ENCODE measurements at places on chromosomes 16 and 17.
A peak's percentile ranks its signal among the peaks of the same experiment; 100 is the strongest.

GRCh38 chr17:38674749-38675615, at the start of gene EPOP:
EPOP (minus strand) TSS chr17:38674957; CDS start chr17:38674495, 462 bp downstream.
- peak; percentile 81 for DNase-seq

GRCh38 chr16:55016515-55016914, 85.8 kb downstream of the IRX5 start:
- DNase-seq = no peak

DNA sequence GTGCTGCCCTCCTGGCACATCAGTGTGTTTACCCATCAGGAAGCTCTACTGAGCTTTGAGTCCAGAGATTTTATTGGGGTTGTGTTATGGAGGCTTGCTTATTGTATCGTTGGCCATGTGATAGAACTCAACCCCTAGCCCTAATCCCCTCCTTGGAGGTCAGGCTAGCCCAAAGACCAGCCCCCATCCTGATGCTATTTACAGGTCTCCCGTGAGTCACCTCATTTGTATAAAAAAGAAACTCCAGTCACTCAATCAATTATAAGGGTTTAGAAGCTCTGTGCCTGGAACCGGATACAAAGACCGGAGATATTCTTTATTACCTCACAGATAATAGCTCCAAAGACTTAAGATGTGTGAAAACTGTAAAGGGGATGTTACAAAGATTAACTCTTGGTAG, 405.9 kb downstream of the CNTNAP4 start:
- DNase-seq = no peak

DNA sequence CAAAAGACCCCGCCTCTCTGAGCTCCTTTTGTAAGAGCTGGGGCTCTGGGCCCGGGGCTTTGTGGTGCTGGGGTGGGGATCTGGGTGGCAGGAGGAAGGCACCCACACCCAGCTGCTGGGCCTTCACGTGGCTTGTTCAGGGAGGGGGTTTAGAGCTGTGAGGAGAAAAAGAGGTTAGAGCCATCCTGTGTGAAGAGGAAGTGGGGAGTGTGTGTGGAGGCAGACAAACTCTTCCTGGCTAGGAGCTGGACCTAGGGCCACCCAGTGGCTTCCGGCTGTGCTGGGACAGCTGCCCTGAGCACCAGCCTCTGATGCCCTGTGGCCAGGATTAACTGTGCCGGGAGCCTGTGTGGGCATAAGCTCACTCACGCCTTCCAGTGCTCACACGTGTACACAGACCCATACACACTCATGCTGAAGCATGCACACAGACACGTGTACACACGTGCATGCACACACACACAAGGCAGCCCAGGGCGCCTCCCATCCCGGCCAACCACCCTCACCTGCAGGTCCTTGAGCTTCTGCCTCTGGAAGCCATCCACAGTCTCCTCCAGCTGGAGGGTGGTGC, 7.4 kb downstream of the CIBAR2 start:
- DNase-seq = no peak

- DNase-seq = peak; percentile 47
These were observed 4.0 kb upstream of the RPL38 start for GRCh38 chr17:74199306-74200092.

GRCh38 chr16:77206533-77206932, 7.3 kb downstream of the SYCE1L start:
- no peak for DNase-seq

- no peak for DNase-seq
These were observed 16.0 kb downstream of the SMIM36 start for GRCh38 chr17:55495239-55495638.

DNA sequence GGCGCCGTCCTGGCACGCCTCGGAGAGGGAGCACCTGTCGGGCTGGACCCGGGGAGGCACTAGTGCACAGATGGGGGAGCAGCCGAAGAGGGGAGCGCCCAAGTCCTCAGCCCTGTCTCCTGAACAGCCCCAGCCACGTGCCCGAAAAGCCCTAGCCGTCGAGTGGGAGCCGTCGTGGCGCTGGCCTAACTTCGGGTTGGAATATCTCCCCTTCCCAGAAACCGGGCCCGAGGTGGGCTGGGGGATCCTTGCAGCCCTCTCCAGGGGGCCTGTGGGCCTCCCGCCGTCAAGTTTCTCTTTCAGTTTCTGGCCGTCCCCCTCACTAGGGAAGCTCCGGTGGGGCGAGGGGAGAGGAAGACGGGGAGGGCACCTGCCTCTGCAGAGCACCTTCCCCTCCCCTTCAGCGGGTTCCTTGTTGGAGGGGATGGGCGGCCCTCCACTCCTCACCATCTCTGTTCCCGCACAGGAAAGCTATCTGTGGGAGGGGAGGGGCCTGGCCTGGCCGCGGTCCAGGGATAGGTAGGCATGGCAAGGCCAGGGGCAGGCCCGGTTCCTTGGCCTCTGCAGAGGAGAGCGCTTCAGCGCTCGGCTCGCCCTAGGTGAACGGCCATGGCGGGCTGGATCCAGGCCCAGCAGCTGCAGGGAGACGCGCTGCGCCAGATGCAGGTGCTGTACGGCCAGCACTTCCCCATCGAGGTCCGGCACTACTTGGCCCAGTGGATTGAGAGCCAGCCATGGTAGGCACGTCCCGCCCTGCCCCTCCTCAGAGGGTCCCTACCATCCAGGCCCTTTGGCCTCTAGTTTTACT, 709 bp downstream of the STAT5A start:
- no peak for DNase-seq

GRCh38 chr17:65892912-65893377, 299.0 kb downstream of the CEP112 start:
- no peak for DNase-seq

DNA sequence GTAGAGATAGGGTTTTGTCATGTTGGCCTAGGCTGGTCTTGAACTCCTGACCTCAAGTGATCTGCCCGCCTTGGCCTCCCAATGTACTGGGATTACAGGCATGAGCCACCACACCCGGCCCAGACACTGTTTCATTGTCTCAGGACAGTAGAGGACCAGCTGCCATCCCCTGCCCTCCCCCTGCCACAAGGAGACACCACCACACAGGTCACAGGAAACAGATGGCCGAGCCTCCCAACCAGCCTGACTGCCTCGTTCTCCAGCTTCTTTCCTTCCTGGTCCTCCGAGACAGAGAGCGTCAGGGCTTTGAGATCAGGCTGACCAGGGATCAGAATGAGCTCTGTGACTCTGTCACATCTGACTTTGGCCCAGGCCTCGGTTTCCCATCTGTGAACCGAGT, 20.8 kb upstream of the RNPS1 start:
- DNase-seq = no peak

- no peak for DNase-seq
These were observed 6.4 kb downstream of the HLF start for GRCh38 chr17:55271223-55271571.

GRCh38 chr17:1096215-1096614, 83.6 kb downstream of the ABR start:
- DNase-seq = no peak

DNA sequence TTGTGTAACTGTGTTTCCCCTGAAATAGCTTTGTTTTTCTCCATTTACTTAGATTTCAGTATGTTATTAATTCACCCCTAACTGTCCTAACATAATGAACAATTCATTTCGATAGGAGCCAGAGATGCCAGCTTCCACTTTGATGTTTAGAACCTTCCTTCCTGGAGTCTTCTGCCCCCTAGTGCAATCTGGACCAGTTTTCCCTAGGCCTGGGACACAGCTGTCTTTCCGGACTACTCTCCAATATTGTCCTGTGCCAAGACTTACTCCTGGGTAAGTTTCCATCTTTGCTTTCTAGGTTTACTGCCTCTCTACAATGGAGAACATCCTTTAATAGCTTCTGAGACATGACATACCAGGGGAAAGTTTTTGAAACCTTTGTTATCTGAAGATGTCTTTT, 12.8 kb downstream of the RECQL5 start:
- DNase-seq = no peak

DNA sequence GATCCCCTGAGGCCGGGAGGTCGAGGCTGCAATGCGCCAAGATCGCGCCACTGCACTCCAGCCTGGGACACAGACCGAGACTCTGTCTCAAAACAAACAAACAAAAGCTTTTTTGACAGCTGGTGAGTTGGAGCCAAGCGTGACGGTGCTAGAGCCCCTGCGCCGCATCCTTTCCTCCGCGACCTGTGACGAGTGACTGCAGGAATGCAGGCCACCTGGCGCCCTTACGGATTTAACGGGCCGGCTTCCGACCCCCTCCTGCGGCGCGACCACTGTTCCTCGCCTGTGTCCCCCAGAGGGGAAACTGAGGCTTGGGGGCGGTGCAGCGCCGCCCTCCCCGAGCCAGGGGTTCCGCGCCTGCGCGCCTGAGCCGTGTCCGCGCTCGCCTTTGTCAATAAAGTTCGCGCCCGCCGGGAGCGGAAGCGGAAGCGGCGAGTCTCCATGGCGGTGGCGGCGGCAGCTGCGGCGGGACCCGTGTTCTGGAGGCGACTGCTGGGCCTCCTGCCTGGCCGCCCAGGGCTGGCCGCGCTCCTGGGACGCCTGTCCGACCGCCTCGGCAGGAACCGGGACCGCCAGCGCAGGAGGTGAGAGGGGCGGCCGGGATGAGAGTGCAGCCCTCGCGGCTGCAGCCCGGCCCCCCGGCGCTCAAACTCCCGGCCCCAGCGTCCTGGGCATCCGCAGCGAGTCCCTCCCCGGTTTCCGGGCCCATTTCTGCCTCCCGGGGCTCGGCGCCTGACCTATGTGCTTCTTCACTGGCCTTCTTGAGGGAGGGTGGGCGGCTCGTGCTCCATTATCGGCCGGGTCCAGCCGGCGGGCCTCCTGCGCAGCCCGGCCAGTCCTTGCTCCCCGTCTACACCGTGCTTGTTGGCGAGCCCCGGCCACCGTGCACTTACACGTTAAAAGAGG, at the start of gene PGS1:
Gene PGS1, plus strand, starts transcription at position 425 of the 906 bp plus-strand sequence. Its CDS starts 17 bp downstream, at position 442.
- peak; percentile 58 for DNase-seq

DNA sequence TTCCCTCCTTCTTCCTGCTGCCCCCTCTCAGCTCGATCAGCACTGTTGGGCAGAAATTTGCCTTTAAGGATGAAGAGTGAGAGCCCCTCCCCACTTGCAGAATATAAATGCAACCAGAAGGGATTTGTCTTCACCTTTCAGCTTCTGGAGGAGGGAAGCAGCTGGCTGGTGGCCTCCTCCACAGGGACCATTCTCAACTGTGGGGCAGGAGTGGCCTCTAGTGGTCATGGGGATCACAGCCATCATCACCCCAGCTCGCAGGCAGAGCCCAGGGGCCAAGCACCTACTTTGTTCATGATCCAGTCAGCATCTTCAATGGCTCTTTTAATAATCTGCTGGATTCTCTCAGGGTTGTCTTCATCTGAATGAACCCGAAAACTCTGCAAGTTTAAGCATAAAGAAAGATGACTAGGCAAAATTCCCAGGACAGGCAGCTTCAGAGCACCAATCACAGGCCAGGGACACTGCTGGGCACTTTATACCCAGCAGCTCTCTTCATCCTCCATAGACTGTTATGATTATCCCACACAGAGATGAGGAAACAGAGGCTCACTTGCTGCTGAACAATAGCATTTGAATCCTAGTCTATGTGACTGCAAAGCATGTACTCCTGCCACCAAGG, 13.1 kb downstream of the LYRM9 start:
- peak; percentile 48 for DNase-seq

DNA sequence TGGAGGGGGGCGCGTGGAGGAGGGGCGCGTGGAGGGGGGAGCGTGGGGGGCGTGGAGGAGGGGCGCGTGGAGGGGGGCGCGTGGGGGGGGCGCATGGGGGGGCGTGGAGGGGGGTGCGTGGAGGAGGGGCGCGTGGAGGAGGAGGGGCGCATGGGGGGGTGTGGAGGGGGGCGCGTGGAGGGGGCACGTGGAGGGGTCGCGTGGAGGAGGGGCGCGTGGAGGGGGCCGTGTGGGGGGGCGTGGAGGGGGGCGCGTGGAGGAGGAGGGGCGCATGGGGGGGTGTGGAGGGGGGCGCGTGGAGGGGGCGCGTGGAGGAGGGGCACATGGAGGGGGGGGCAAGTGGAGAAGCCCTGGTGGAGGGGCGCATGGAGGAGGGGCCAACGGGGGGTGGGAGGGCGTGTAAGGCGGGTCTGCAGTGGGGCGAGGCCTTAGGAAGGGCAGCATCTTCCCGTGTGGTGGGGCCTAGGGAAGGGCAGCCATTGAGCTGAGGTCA, 7.3 kb downstream of the MSLN start:
- DNase-seq = no peak

- no peak for DNase-seq
These were observed 25.3 kb upstream of the PHAF1 start for GRCh38 chr16:67084345-67085028.
